Heart right ventricle (tissue), 16 donors: ENCODE measurements at places on chromosomes 2 and 18. TPM values are rescaled to one million over a fixed set of nuclear protein-coding genes. Genes with fewer than 3 reads are reported as not detected.

GRCh38 chr2:2732331-2733119, 401.4 kb upstream of the MYT1L start:
- H3K4me1 ChIP-seq = no peaks in the 10 kb centered on the region
- no peak for DNase-seq
- H3K4me3 ChIP-seq = no peak overlapping the region
- H3K27me3 ChIP-seq = no peaks in the 10 kb centered on the region
- no peaks in the 10 kb centered on the region for H3K36me3 ChIP-seq
- no peak overlapping the region for H3K27ac ChIP-seq

DNA sequence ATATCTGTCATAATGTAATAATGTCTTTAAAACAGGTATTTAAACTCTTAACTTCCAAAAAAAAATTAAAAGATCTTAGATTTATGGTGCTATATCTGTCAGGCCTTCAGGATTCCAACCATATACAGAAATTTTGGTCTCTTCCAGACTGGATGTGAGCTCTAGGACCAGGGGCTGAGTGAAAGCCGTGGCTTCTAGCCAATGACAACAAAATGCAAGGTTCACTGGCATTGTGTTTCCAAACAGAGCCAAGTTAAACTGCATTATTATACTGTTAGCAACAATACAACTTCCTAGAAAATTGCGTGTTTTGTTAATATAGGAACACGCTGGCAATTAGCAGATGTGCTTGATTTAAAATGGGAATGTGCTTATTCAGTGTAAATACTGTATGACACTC, 809.8 kb upstream of the SOX11 start:
- no peak overlapping the region for H3K27ac ChIP-seq
- no peak overlapping the region for H3K4me3 ChIP-seq
- no peaks in the 10 kb centered on the region for H3K27me3 ChIP-seq

DNA sequence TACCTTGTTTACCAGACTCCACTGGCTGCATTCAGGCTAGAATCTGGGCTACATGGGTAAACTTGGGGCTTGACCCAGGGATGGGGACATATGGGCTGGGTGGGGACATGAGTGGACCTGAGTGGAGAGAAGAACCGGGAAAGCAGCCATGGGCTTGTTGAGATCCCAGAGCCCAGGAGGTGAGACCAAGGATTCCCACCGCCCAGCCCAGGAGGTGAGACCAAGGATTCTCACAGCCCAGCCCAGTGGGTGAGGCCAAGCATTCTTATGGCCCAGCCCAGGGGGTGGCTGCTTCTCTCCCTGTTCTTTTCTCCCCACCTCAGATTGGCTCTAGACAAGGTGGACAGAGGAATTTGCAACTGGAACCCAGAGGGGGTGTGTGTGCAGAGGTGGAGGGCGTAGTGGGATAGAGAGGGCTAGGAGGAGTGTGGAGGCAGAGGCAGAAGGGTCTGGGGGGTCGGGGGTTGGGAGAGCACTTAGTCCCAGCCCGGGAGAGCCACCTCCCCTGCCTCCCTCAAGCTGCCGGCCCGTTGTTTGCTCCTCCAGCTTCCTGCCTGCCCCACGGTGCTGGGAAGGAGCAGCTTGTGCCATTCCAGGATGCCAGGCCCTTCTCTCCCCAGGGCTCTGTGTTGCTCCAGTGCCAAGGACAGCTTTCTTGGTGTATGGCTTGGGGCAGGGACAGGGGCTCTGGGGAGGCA, 25.6 kb downstream of the GLI2 start:
- H3K27ac ChIP-seq = no peak overlapping the region
- H3K4me1 ChIP-seq = peaks cover 67% of the 10 kb centered on the region
- H3K36me3 ChIP-seq = no peaks in the 10 kb centered on the region
- no peak overlapping the region for H3K4me3 ChIP-seq

GRCh38 chr2:59706729-59707128, 846.7 kb downstream of the BCL11A start:
- H3K4me1 ChIP-seq = no peaks in the 10 kb centered on the region
- H3K36me3 ChIP-seq = no peaks in the 10 kb centered on the region
- no peak for DNase-seq
- H3K27me3 ChIP-seq = no peaks in the 10 kb centered on the region

- no peak overlapping the region for H3K4me3 ChIP-seq
- no peaks in the 10 kb centered on the region for H3K27me3 ChIP-seq
- no peak for DNase-seq
- H3K27ac ChIP-seq = no peak overlapping the region
- H3K4me1 ChIP-seq = no peaks in the 10 kb centered on the region
Measured at GRCh38 chr2:167478196-167478595, 589.9 kb downstream of the XIRP2 start.

DNA sequence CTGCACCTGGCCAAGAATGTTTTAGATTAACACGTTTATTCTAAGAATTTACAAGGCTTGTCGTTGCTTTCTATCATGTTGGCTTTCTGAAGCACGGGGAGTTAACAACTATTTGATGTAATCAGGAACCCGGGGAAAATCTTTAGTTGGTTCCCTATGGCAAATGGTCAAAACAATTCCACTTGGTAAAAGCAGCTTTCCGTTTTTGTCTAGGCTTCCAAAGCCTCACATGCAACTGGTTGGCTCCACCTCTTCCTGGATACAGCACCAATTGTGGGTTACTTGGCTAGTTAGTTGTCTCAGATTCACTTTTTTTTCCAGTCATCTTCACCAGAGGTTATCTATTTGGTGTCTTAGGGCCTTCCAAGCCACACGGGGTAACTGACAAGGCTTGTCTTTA, 2.8 kb downstream of the COLEC12 start:
- H3K36me3 ChIP-seq = no peaks in the 10 kb centered on the region
- H3K27me3 ChIP-seq = peaks cover 26% of the 10 kb centered on the region
- H3K27ac ChIP-seq = no peak overlapping the region
- no peak for DNase-seq
- no peaks in the 10 kb centered on the region for H3K4me1 ChIP-seq
- no peak overlapping the region for H3K4me3 ChIP-seq

GRCh38 chr18:3286159-3286558, 24.2 kb downstream of the MYL12B start:
- no peaks in the 10 kb centered on the region for H3K36me3 ChIP-seq
- no peak for DNase-seq
- H3K27ac ChIP-seq = no peak overlapping the region
- peaks cover 6% of the 10 kb centered on the region for H3K4me1 ChIP-seq
- H3K27me3 ChIP-seq = no peaks in the 10 kb centered on the region

- no peak overlapping the region for H3K4me3 ChIP-seq
- H3K27ac ChIP-seq = no peak overlapping the region
- H3K36me3 ChIP-seq = no peaks in the 10 kb centered on the region
- DNase-seq = no peak
- no peaks in the 10 kb centered on the region for H3K27me3 ChIP-seq
- H3K4me1 ChIP-seq = no peaks in the 10 kb centered on the region
Measured at GRCh38 chr2:14433946-14434495, 198.5 kb upstream of the LRATD1 start.

GRCh38 chr2:108924580-108925251, 64.3 kb downstream of the EDAR start:
- H3K4me1 ChIP-seq = no peaks in the 10 kb centered on the region
- peaks cover 2% of the 10 kb centered on the region for H3K27me3 ChIP-seq
- H3K36me3 ChIP-seq = no peaks in the 10 kb centered on the region
- H3K4me3 ChIP-seq = no peak overlapping the region
- DNase-seq = no peak

- H3K27me3 ChIP-seq = no peaks in the 10 kb centered on the region
- no peak overlapping the region for H3K27ac ChIP-seq
- H3K36me3 ChIP-seq = no peaks in the 10 kb centered on the region
- DNase-seq = no peak
- no peak overlapping the region for H3K4me3 ChIP-seq
- peaks cover 8% of the 10 kb centered on the region for H3K4me1 ChIP-seq
Measured at GRCh38 chr2:12616456-12617156, 100.1 kb upstream of the TRIB2 start.

DNA sequence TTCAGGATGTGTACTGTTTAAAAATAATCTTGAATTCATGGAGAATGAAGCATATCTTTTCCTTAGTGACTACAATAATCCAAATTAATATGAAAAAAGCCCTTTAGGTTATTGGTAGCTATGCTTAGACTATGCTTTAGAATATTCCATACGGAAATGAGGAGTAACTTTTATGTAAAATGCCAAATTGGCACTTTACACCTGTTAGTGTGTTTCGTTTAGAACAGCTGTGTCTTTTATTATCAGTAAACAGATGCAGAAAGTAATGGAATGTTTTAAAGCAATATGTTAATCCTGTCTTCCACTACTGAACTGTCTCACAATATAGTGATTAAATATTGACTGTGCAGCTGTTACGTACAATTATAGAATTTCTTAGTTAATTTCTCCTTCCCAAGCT, 129.6 kb downstream of the PMS1 start:
- no peaks in the 10 kb centered on the region for H3K27me3 ChIP-seq
- no peak for DNase-seq

DNA sequence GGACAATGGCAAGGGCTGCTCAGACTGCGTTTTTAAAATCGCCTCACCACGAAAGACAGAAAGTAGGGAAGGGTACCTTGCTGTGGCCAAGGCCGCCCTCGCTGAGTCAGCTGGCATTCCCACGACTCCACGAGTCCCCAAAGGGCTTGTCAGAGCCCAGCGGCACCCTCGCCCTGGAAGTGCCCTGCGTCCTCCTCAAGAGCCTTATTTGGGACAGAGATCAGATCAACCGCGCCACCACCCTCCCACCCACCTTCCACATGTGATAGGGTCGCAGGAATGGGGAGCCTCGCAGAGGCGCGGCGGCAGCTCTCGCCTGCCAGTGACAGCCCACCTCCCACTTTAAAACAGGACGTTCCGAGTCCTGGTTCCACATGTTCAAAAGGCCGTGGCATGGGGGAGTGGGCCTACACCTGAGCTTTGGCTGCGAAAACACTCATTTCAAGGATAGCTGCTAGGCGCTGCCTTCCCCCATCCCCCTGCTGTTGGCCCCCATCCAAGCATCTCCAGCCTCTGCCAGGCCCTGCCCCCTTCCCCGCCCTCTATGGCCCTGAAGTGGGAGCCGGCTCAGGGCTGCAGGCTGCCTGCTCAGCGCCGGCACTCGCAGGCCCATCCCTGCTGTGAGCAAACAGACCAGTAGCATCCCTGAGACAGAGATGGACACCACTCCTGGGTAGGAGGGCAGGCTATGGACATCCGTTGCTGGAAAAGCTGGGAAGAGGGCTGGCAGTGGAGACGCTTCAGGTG, 38.1 kb upstream of the ARHGEF4 start:
- peak overlapping the region; percentile 64 for H3K4me3 ChIP-seq
- DNase-seq = peak; percentile 36
- H3K27me3 ChIP-seq = no peaks in the 10 kb centered on the region
- peaks cover 13% of the 10 kb centered on the region for H3K4me1 ChIP-seq
- peak overlapping the region; percentile 84 for H3K27ac ChIP-seq

- H3K36me3 ChIP-seq = no peaks in the 10 kb centered on the region
- H3K4me3 ChIP-seq = no peak overlapping the region
- H3K27me3 ChIP-seq = peaks cover 45% of the 10 kb centered on the region
- no peak for DNase-seq
Measured at GRCh38 chr2:70962885-70963878, 15.2 kb upstream of the ANKRD53 start.

GRCh38 chr2:212943351-212943750, 208.1 kb downstream of the IKZF2 start:
- no peaks in the 10 kb centered on the region for H3K27me3 ChIP-seq
- H3K36me3 ChIP-seq = no peaks in the 10 kb centered on the region
- no peak overlapping the region for H3K4me3 ChIP-seq
- H3K4me1 ChIP-seq = peaks cover 8% of the 10 kb centered on the region

DNA sequence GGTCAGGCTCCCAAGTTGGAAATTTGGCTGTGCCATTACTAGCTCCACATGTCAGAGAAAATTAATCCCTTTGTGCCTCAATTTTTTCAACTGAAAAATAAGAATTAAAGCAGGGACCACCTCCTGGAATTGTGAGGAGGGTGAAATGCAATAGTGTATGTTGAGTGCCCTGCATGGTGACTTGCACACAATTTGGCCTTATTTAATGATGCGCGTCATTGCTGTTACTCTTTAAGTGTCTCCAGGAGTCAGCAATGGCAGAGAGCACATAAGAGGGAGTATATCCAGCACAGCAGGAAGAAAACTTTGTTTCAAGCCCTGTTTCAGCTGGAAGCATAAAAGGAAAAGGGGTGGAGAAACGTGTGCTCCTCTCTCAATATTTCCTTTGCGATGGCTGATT, 215.8 kb downstream of the ALK start:
- no peak overlapping the region for H3K27ac ChIP-seq
- H3K4me1 ChIP-seq = no peaks in the 10 kb centered on the region
- DNase-seq = no peak
- H3K27me3 ChIP-seq = no peaks in the 10 kb centered on the region
- H3K4me3 ChIP-seq = no peak overlapping the region

- no peak for DNase-seq
- H3K4me3 ChIP-seq = no peak overlapping the region
- no peaks in the 10 kb centered on the region for H3K36me3 ChIP-seq
- no peaks in the 10 kb centered on the region for H3K4me1 ChIP-seq
- no peak overlapping the region for H3K27ac ChIP-seq
Measured at GRCh38 chr2:19879120-19879519, 22.7 kb downstream of the TTC32 start.

GRCh38 chr2:44135771-44136170, 32.9 kb upstream of the PPM1B start:
- H3K4me1 ChIP-seq = no peaks in the 10 kb centered on the region
- H3K27me3 ChIP-seq = no peaks in the 10 kb centered on the region
- no peaks in the 10 kb centered on the region for H3K36me3 ChIP-seq
- no peak for DNase-seq
- no peak overlapping the region for H3K27ac ChIP-seq

- H3K4me1 ChIP-seq = no peaks in the 10 kb centered on the region
- no peak overlapping the region for H3K27ac ChIP-seq
- H3K4me3 ChIP-seq = no peak overlapping the region
- H3K36me3 ChIP-seq = no peaks in the 10 kb centered on the region
- DNase-seq = no peak
Measured at GRCh38 chr2:171763602-171764001, 76.3 kb downstream of the DYNC1I2 start.

GRCh38 chr2:97982621-97983020, 13.1 kb downstream of the TMEM131 start:
- no peaks in the 10 kb centered on the region for H3K27me3 ChIP-seq
- peaks cover 18% of the 10 kb centered on the region for H3K4me1 ChIP-seq
- H3K27ac ChIP-seq = no peak overlapping the region
- no peaks in the 10 kb centered on the region for H3K36me3 ChIP-seq
- DNase-seq = no peak

GRCh38 chr18:14978962-14979535, 231.1 kb downstream of the ANKRD30B start:
- no peak overlapping the region for H3K4me3 ChIP-seq
- H3K36me3 ChIP-seq = no peaks in the 10 kb centered on the region
- DNase-seq = no peak
- no peaks in the 10 kb centered on the region for H3K4me1 ChIP-seq
- H3K27me3 ChIP-seq = peaks cover 19% of the 10 kb centered on the region

GRCh38 chr18:5424903-5425664, 118.7 kb downstream of the EPB41L3 start:
- DNase-seq = no peak
- H3K27me3 ChIP-seq = no peaks in the 10 kb centered on the region
- H3K4me1 ChIP-seq = no peaks in the 10 kb centered on the region
- H3K36me3 ChIP-seq = no peaks in the 10 kb centered on the region

- H3K4me3 ChIP-seq = no peak overlapping the region
- peaks cover 12% of the 10 kb centered on the region for H3K27me3 ChIP-seq
- peak; percentile 19 for DNase-seq
- H3K36me3 ChIP-seq = no peaks in the 10 kb centered on the region
- no peaks in the 10 kb centered on the region for H3K4me1 ChIP-seq
Measured at GRCh38 chr2:177078416-177078815, 134.2 kb upstream of the HNRNPA3 start.

GRCh38 chr2:226579519-226579918, 220.1 kb downstream of the IRS1 start:
- no peak overlapping the region for H3K27ac ChIP-seq
- no peak overlapping the region for H3K4me3 ChIP-seq
- H3K27me3 ChIP-seq = no peaks in the 10 kb centered on the region

The ALPG gene
- total RNA-seq = not detected

The IL1A gene
- total RNA-seq = not detected

The SERPINB3 gene
- not detected for total RNA-seq

The LIMS4 gene
- total RNA-seq = 3.3 TPM
